Activated CD4-positive, alpha-beta memory T cell treated with anti-CD3 and anti-CD28 coated beads for 36 hours (primary cell): ENCODE measurements at places on chromosomes 7 and 10.

GRCh38 chr10:98617906-98618520 lies 171.3 kb upstream of the HPS1 start:
- DNase-seq, result no peak

GRCh38 chr10:58565271-58565670 lies 52.6 kb downstream of the BICC1 start:
- no peak for DNase-seq

- DNase-seq, result no peak
Measured at GRCh38 chr7:105719395-105719794, 138.1 kb upstream of the EFCAB10 start.

GRCh38 chr10:92010047-92010735 lies 86.6 kb downstream of the BTAF1 start:
- DNase-seq, result no peak

- no peak for DNase-seq
Measured at GRCh38 chr10:3834404-3834803, 49.4 kb upstream of the KLF6 start.
